ENCODE measurements at places on chromosomes 3 and 15.

GRCh38 chr3:197883541-197883940 is 66.4 kb upstream of the RPL35A start:
- DNase-seq, result no peak

DNA sequence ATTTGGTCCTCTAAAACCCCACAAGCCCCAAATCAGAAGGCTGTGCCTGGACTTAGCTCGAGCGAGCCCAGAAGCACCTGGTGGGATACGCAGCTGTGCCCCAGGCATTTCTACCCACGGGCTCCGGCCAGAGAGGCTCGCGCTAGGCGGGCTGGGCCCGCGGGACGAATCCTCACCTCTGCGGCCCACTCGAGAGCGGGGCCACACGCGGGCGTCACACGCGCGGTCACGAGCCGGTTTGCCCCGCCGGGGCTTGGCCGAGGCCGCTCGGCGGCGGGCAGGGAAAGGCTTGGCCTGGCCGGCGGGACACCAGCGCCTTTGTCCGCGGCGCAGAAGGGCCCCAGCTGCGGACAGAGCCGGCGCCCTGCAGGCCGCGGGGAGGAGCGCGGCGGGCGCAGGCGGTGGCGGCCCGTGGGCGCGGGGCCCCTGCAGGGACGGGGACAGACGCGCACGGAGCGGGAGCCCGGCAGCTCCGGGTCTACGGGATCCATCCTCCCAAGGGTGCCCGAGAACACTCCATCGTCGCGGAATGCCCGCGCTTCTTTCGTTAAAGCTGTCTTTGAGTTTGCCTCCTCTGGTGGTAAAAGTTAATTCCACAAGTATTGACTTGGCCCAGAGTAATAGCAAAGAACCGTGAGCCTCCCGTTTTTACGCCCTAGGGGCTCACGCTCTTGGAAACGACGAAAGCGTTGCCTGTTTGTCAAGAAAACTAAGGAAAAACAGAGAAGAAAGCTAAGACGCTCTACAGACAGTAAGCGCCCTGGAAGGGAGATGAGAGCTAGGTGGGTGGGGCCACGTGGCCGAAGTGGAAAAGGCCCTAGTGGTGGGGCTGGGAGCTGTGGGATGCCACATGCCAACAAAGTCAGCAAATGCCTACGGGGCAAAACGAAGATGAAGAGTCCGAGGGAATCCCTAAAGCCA is 26.4 kb downstream of the TYRO3 start:
- DNase-seq, result no peak

GRCh38 chr3:189860296-189860695 is 229.1 kb downstream of the TP63 start:
- DNase-seq, result no peak

DNA sequence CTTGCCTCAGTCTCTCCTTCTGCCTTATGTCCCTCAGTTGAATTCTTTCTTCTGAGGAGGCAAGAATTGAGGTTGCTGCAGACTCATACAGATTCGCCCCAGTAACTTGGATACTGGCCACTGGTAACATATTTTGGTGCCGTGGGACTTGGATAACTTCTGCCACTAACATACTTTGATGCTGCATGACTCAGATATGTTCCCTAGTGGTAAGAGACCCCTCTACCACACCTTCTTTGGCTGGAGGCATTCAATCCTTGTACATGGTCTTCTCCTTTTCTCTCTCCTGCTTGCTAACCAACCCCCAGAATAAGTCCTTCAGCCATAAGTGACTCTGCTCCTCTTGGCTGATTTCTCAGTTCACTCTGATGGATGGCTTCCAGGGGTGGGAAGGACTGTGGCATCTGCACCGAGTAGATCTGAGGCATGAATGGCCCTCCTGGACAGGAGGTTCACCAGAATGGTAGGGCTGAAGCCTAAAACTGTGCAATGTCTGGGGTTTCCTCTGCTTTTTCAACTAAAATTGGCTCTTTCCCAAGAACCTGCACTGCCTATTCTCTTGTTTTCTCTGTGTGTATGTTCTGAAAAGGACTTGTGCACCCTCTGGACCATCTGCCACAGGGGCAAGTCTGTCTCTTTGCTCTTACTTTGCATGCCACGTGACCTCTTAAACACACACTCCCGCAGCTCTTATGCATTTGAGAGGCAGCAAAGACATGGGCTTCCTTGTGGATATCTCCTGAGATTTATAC is 55.5 kb upstream of the FSTL1 start:
- no peak for DNase-seq

- DNase-seq, result no peak
Measured at GRCh38 chr3:188974856-188975599, 196.7 kb upstream of the TPRG1 start.

DNA sequence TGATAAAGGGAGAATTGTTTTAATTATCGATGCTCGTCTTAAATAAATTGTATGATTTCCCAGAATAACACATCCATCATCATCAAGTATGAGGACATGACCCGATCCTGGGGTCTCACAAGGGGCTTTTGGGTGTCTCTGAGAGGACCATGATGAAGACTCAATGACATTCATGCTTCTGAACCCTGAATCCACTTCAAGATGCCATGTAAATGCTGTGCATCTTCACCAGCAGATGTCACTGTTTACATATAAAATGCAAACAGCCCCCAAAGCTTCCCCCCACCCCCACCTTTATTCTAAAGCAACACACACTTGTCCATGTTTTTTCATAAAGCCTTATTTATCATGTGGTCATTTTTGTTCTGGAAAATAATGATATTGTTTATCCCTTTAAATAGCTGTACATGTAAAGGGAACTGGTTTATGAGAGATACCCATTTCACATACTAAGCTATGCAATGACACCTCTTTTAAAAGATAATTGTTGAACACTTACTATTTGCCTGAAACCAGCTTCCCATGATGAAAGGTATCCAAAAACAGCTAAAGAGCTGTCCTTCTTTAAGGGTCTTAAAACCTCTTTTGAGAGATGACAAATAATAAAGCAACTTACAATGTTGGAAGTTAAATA is 69.7 kb upstream of the UBE3A start:
- no peak for DNase-seq

GRCh38 chr3:9914011-9914410 is 2.9 kb upstream of the IL17RC start:
- DNase-seq, result no peak

- no peak for DNase-seq
Measured at GRCh38 chr3:134798681-134799311, 3.7 kb downstream of the EPHB1 start.

DNA sequence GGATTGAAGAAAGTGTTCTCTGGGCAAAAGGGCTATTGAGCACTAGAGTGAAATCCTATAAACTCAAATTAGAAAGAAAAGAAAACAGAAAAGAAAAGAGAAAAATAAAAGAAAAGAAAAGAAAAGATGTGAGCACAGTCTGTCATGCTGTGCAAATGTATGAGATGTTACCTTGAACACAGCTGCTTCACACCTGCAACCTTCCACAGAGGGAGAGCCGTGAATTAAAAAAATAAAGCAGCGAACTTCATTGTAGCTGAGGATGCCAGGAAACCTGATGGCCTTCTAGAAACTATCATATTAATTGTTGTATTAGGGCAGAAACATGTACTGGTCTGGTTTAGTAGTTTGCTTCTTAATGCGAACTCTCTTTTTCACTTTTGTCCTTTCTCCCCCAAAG is 88.0 kb upstream of the SATB1 start:
- DNase-seq, result no peak

DNA sequence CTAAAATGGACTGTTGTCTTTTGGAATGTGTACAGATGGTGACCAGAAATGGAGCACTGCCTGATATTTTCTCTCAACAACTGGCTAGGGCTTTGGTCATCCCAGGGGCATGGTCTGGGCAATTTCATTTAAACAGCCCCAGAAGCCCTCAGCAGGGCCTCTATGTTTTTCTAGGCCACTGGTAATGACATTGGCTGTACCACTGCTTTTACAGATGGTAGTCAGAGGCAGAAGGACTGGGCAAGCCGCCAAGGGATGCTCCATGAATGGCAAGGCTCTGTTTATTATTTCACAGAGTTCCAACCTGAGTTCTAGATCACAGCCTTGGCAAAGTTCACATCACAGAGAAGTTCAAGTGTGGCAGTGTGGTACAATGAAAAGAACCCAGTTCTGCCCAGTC is 37.0 kb upstream of the LMCD1 start:
- no peak for DNase-seq

GRCh38 chr3:189953551-189953950 is 167.1 kb downstream of the P3H2 start:
- no peak for DNase-seq

DNA sequence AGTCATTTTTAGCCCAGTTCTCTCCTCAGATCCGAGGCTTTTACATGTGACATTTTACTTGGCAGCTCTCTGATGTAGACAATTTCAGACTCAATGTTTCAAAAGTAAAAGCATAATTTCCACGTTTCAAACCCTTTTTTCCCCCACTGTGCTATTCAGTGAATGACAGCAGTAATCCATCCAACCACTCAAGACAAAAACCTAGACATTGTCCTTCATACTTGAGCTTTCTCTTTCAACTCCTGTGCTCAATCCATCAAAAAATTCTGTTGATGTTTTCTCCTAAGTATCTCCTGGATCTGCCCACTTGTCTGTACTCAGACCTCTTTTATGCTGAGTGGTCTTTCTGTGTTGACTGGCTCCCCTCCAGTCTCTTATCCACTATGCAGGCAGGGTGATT is 214.7 kb downstream of the CHL1 start:
- DNase-seq, result no peak

DNA sequence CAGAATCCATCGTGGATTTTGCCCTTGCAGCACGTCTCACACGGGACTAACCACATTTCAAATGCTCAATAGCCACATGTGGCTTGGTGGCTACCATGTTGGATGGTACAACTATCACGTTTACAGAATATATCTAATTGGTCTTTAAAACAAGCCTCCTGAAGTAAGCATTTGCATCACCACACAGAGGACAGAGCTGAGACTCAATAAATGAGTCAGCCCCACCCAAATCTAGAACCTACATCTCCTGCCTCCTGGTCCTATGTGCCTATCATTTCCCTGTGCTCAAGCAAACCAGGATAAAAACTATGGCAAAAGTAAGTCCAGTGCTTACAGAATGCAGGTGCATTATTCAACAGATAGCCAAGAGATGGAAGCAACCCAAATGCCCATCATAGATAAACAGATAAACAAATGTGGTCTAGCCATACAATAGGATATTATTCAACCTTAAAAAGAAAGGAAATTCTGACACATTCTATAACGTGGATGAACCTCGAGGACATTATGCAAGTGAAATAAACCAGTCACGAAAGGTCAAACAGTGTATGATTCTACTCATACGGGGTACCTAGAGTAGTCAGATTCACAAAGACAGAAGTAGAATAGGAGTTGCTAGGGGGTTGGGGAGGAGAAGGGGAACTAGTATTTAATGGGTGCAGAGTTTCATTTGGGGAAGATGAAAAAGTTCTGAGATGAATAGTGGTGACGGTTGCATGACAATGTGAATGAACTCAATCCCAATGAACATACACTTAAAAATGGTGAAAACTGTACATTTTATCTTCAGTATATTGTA is 43.9 kb downstream of the SRGAP3 start:
- DNase-seq, result no peak

- DNase-seq, result no peak
Measured at GRCh38 chr3:42846685-42847522, 28.8 kb downstream of the CYP8B1 start.

DNA sequence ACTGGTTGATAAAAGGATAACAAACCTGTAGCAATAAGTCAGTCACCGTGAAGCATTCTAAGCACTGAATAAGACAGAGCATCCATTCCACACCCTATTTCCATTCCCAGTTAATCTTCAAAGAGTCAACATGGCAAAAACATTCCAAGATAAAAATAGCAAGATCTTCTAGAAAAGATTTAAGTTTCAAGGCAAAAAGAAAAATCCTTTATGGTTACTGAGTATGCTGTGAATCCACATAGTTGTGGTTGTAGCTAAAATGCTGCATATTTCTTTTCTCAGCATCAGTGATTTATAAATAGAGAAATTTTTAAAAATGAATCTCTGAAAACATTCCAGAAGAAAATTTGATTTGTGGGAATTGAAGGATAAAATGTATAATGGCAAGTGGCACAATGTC is 21.1 kb downstream of the GAP43 start:
- DNase-seq, result no peak

- DNase-seq, result no peak
Measured at GRCh38 chr3:147616998-147617619, 207.9 kb downstream of the ZIC1 start.

GRCh38 chr3:178308771-178309170 is 227.5 kb upstream of the KCNMB2 start:
- DNase-seq, result no peak

DNA sequence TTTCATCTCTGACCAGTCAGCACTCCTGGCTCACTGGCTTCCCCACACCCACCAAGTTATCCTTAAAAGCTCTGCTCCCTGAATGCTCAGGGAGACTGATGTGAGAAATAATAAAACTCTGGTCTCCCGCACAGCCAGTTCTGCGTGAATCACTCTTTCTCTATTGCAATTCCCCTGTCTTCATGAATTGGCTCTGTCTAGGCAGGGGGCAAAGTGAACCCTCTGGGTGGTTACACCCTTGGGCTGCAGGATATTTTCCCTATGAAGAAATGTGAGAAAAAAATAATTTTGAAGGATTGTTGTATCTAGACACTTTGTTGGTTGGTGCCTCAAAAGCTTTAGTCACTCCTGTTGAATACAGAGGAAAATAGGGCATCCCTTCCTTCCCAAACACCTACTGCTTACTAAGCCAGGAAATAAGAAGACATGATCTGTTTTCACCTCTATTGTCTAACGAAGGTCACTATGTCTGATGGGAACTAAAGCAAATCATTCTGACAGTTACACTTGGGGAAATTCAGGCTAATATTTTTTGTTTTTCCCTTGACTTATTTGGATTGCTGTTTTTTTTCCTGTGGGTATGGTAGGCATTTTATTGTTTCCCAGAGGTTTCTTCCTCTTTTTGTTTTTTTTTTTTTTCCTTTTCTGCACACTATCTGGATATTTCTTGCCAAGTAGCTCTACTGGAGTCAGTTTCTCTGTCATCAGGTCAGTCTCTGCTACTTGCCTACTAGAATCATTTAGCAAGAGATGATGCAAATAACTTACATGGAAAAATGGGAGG is 15.3 kb upstream of the TNFSF10 start:
- DNase-seq, result no peak

DNA sequence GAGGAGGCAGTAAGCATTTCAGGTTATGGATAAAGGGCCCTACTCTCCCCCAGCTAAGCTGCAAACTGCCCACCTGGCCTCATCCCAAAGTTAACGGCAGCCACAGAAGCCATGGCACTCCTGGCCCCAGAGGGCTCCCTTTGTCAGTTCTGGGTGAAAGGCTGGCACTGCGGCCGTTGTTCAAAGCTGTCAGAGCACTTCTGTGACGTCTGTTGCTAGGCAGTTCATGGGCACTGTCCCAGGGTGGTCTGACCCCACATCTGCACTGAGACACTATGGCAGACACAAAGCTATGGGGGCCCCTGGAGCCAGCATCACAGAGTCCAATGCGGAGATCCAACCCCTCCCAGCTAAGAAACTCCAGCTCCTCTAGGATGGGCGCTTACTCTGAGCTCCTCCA is 30.0 kb downstream of the TLE3 start:
- DNase-seq, result no peak

GRCh38 chr15:25838871-25839195 is 24.3 kb downstream of the ATP10A start:
- no peak for DNase-seq

Measured in T-helper 1 cell (primary cell).